Smooth muscle cell of the umbilical artery (primary cell): ENCODE measurements at places on chromosomes 2 and 18. TPM values are rescaled to one million over a fixed set of nuclear protein-coding genes. Genes with fewer than 3 reads are reported as not detected.

The ZAP70 gene
- 0.05 TPM in 1 of 2 replicates, not detected in the other for total RNA-seq

The MFF gene
- total RNA-seq, result 67.7 and 78.6 TPM in 2 replicates

The LDLRAD4 gene
- total RNA-seq, result 4.1 and 42.2 TPM in 2 replicates

The EVX2 gene
- total RNA-seq, result not detected in 2 replicates

The C2orf66 gene
- total RNA-seq, result 0.28 and 0.30 TPM in 2 replicates

The SFXN5 gene
- total RNA-seq, result 14.8 and 21.3 TPM in 2 replicates

The TCF7L1 gene
- 1.3 and 2.1 TPM in 2 replicates for total RNA-seq

The GALR1 gene
- not detected in 2 replicates for total RNA-seq

The SP140 gene
- total RNA-seq, result under 0.01 and 2.0 TPM in 2 replicates

The AOX1 gene
- total RNA-seq, result 3.0 and 15.2 TPM in 2 replicates

The CFAP65 gene
- total RNA-seq, result not detected in 2 replicates

The GORASP2 gene
- 36.5 and 39.0 TPM in 2 replicates for total RNA-seq

The FAM228A gene
- under 0.01 and 0.65 TPM in 2 replicates for total RNA-seq

The ABCG8 gene
- not detected in 2 replicates for total RNA-seq

The PLA2R1 gene
- total RNA-seq, result 8.0 TPM in 2 replicates

The RRM2 gene
- 7.1 and 22.2 TPM in 2 replicates for total RNA-seq

The MARCO gene
- not detected in 2 replicates for total RNA-seq

The SULT1C4 gene
- 0.30 and 0.32 TPM in 2 replicates for total RNA-seq

The IL36RN gene
- not detected in 2 replicates for total RNA-seq
